NCI-H345 (cell line): ENCODE measurements at places on chromosomes 12 and 14.

DNA sequence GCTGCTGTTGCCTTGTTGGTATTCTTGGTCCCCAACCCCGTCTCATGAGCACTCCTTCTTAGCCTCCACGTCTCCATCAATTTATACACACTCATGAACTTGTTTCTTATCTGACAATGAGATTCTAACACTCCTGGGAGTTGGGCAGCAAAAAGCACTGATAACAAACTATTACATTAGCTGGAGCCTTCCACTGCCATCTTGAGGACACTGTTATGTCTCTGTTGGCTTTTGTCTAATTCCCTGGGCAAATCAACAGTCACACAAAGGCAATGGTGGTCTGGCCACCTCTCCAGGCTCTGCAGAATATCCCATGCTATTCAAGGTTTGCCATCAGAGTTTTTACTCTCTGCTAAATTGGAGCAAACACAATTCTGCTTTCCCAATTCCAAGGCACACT, 117.8 kb upstream of the COCH start:
- DNase-seq, result no peak

DNA sequence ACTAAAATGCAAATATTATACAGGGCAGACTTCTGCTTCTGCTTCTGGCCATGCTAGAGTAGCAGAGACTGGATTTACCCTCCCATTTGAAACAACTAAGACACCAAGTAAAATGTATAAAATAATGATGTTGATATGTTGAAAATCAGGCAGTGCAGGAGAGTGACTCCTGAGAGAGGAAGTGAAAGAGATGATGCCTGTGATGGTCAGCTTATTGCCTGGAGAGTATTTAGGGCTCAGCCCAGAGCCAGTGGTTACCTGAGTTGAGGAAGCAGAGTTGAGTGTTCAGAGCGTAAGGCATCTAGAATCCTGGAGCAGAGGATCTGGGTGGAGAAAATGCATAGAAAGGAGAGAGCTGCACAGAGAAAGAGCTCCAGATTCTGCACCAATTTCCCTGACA, 131.8 kb upstream of the C14orf180 start:
- DNase-seq, result no peak

GRCh38 chr12:100801320-100801719, 6.7 kb downstream of the ANO4 start:
- no peak for DNase-seq

GRCh38 chr12:117067016-117067415, 32.2 kb downstream of the TESC start:
- no peak for DNase-seq

DNA sequence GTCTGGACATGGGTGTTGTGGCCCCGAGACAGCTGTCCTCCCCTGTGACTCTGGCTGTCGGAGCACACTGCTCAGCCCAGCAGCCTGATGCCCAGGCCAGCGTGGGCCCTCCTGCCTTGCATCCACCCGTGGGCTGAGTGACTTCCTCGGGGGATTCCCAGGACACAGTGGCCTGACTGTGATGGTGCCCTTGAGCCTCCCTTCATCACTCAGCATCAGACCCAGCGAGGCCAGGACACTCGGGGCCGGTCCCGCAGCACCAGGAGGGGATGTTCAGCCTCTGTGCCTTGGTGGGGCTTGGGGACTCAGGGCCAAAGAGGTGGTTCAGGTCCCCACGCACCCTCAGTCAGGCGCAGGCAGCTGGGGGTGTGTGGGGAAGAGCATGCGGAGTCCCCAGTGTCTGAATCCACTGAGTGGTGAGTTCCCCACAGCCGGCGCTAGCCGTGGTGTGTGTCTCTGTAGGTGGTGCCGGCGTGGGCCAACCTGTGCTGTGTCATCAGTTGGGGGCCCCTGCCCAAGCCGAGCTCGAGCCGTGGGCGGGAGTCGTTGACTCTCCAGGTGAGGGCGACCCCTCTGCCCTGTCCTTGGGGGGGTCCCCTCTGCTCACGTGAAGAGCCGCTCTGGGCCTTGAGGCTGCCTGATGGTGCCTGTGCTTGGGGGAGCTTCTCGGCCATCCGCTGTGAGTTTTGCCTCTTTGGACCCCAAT, 185.8 kb downstream of the ADGRD1 start:
- no peak for DNase-seq

DNA sequence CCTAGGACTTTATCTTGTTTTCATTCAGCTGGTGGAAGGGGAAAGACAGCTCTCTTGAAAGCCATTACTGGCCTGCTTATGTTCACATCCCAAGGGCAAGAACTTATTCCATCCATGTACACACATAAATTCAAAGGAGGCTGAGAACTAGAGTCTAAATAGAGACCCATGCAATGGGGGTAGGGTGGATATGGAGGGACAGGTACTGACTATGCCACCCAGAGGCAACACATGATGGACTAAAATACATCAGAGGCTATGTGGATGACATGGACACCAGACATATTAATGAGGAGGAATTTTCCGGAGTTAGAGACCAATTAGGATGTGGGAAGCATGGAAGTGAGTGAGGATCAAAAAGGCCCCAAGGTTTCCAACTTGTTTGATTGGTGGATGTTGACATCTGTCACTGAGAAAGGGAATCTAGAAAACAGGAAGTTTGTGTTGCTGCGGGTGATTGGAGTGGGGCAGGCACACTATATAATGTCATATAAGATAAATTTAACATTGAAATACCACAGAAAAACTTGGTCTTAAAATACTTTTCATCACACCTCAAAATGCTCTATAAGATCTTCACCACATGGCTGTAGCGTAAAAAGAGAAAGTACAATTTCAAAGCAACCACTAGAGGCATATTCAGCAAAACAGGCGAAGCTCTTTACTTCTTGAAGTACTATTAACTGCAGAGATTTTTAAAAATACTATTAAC, 130.4 kb downstream of the GRIP1 start:
- DNase-seq, result no peak

DNA sequence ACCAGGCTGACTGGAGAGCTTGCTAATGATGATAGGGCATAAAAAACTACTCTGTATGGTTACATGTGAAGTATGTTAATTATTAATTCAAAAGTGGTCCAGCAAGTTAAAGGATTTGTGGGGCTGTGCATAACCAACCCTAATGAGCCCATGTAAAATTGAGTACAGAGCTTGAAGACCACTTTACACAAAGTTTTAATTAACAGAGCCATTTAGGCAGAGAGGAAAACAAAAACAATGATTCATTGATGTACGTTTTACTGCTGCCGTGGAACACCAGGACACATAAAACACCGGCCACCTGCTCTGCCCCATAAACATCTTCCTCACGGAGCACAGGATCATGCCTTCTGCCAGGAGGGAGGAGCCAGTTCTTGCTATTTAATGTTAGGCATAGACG, 83.5 kb downstream of the RIMBP2 start:
- peak; percentile 57 for DNase-seq

DNA sequence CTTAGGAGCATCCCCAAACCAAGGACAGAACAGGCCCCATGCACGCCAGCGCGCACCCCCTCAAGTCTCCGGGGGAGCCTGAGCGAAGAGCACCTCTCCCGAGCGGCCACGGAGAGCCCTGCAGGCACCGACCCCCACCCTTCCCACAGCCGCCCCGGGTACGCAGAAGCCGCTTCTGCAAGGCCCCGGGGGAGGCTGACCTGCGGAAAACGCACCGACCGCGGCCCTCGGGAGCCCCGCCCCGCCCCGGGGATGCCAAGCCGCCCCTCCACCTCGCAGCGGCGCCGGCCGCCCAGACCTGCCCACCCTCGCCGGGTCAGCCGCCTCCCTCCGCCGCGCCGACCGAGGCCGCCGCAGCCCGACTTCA, 385 bp downstream of the CAPRIN2 start:
- no peak for DNase-seq

DNA sequence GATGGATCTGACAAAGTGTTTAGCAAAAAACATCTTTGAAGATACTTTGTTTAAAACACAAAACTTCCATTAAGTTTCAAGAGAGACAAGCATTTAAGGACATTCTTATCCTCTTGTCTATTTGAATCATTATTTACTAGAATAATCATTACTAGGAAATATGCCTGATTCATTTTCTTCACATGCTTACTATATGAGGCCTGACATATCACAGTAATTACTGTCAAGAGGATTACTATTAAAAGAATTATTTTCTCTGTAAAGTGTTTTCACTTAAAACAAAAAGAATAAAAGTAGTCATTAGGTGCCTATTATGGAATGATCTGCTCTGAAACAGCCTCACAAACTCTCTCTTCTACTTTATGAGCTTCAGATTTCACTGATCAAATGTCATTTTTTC, 402.1 kb upstream of the MGAT4C start:
- DNase-seq, result no peak

GRCh38 chr12:131986361-131986760, 36.6 kb downstream of the EP400 start:
- DNase-seq, result no peak

- no peak for DNase-seq
Observed at GRCh38 chr14:72519543-72519942, 374.4 kb downstream of the DPF3 start.

DNA sequence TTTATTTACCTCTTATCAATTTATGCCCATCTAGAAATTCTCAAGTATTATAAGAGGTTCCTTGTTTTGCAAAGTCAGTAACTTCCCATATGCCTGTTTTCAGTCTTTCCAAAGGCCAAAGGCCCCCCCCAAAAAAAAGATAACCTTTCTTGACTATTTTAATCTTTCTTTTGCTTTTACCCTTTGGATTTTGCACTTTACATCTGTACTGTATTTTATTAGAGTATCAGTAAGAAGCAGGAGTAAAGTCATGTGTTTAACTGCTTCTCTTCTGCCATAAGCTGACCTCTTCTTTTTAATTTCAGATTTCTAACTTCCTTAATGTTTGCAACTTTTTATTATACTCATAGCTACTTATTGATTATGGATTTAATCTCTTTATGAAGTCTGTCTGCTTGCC, 716.4 kb upstream of the NOVA1 start:
- DNase-seq, result no peak

GRCh38 chr14:75315144-75315543, 36.5 kb downstream of the FOS start:
- DNase-seq, result peak; percentile 58

DNA sequence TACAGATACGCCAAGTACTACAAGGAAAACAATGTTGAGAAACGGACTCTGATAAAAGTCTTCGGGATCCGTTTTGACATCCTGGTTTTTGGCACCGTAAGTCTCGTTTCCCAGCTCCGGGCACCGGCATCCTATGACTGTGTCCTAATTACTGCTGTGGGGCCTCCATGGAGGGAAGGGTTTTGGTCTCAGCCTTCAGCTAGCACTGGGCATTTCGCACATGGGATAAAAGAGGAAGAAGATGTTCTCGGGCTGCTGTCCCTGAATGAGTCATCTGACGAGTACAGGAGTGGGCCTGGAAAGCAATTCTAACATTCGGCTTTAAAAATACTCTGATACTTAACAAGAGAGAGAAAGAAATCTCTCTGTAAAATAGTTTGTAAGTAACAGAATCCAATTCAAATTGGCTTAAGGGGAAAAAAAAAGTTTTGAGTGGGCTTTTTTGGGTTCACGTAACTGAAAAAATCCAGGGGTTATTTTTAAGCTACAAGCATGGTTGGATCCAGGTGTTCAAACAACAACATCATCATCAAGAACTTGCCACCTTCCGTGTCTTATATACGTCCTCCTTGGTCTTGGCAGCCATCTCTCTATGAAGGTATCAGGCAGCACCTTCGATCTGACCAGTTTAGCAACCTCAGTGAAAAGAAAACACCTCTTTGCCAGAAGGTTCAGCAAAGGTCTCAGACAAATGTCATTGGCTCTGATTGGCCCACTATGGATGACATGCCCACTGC, 34.4 kb upstream of the P2RX4 start:
- DNase-seq, result no peak

GRCh38 chr14:89307409-89307808, 109.6 kb downstream of the FOXN3 start:
- no peak for DNase-seq

- no peak for DNase-seq
Observed at GRCh38 chr12:91171476-91171875, 11.1 kb downstream of the DCN start.

DNA sequence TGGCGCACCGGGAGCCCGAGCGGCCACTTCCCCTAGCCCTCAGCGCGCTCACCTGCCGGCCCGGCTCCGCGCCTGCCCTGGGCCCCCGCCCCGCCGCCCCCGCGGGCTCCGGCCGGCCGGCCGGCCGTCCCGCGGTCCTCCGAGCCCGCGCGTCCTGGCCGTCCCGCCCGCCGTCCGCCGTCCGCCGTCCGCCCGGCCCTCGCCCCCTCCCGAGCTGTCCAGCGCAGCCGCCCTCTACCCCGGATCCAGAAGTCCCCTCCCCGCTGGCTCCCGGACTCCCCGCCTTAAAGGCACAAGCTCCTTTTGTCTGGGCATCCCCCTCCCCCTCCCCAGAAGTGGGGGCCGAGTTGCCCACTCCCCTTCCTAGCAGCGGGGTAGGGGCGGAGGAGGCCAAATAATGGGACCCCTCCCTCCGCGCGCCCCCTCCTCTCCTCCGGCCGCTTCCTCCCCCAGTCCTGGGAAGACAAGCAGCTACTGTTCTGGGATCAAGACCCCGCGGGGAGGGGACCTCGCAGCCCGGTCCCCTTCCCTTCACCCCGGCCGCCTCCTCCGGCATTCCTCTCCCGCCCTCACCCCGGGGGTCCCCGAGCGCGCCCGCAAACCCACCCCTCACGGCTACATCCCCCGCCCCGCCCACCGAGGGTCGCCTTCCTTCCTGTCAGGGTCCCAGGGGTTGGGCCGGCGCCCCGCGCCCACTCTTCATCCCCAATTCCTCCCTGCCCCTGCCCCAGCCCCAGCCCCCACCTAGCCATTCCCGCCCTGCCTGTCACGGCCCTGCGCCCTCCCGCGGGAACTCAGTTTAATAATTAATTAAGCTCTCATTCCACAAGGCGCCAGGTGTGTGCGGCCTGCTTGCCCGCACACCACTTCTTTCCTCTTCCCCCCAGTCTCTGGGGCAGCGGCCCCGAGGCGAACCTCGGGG, at the start of gene ADCY6:
Gene ADCY6, minus strand, starts transcription at position 236 of the 922 bp plus-strand sequence. CDS start 5,655 bp downstream, outside the sequence.
- DNase-seq, result peak; percentile 6

GRCh38 chr12:66163289-66163688, 6.5 kb downstream of the TMBIM4 start:
- no peak for DNase-seq

DNA sequence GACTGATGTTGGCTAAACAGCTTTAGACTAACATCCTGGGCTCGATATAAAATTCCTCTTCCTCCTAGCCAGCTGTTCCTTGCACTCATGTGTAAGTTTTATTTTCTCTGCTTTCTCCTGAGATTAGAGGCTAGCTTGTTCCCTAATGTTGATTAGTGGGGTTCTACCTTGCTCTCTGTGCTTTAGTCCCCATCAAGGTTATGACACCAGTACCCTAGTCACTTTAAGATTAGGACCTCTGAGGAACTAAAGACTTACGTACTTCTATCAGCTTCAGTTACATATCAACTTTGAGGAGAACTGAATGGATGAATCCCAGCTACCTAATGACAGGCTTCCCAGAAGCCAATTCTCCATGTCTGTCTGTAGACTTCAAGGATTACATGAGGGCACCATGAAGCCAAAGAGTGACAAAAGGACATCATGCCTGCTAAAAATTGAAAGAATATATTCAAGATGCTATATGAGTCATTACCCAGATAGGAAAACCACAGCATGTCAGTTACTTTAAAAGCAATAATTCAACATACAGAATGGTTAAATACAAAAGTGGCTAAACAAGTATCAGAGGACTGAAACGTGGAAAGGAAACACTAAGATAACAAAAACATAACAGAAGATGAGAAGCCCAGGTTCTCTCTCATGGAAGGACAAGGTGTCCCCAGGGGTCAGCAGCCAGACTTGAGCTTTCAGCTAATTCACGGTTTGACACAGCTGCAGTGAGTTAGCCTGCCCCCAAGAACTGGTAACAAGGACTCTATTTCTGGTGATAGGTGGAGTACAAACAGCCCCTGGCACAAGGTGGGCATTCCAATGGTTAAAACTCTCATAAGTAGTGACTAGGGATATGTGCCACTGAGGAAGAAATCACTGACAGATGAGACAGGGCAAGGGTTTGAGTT, 20.4 kb downstream of the ADAM20 start:
- DNase-seq, result no peak
